PC-3 (cell line): ENCODE measurements at places on chromosomes 5 and 9. TPM values are rescaled to one million over a fixed set of nuclear protein-coding genes. Genes with fewer than 3 reads are reported as not detected.

DNA sequence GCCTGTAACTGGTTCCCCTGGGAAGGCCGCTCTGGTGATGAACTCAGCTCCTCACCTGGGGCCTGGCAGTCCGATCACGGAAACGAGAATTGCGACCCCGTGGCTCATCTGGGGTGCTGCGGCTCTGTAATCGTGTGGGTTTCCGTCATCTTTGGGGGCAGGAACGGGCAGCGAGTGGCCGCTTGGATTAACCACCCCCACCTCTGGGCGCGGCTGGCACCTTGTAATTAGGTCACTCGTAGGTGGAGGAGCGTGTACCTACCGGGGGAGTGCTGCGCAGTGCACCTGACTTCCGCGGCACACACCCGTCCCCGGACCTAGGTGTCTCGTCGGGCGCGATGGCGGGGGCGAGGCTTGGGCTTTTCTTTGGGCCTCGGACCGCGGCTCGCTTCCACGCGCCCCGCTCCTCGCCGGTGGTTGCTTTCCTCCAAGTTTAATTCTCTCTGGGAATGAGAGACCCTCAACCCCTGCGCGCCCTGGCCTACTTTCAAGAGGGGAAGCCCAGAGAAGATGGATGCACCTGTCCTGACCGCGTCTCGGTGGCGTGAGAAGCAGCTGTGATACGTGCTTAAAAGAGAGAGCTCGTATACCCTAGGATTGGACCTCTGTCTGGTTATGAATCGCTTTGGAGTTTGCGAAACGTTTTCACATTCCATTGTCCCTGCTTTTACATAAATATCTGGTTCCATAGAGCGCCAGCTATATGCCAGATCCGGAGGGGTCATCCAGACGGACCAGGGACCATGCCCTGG lies 744 bp upstream of the PPP2CA start:
- H3K4me3 ChIP-seq = peak overlapping the region; percentile 100
- 0 out of 2 replicates have a peak, but pooled peaks cover 8% of the 10 kb centered on the region for H3K36me3 ChIP-seq
- DNase-seq = no peak
- peak overlapping the region; percentile 96 for H3K27ac ChIP-seq

DNA sequence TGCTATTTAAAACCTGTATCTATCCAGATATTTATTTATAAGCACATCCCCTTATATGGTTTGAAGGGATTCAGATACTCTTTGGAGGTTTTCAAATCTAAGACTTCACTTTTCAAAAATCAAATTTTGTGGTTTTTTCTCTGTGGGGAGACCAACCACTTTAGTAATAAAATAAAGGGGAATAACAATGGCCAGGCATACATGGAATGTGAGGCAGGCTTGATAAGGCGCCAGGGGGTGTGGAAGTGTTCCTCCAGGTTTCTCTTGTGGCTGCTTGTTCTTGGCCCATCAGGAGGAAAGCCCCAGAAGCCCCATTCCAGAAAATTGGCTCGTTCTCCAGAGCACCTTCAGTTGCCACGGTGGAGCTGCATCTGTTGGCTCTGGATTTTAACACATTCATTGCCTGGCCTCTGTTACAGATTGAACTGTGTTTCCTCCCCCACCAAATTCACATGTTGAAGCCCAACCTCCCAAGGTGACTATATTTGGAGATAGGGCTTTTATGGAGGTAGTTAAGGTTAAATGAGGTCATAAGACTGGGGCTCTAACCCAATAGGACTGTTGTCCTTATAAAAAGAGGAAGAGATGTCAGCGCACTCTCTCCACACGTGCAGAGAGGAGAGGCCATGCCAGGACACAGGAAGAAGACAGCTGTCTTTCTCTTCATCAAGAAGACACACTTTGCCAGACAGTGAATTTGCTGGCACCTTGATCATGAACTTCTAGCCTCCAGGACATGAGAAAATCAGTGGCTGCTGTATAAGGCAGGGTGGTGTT lies 195.9 kb downstream of the TMEM38B start:
- no peak overlapping the region for H3K4me3 ChIP-seq
- H3K4me1 ChIP-seq = no peaks in the 10 kb centered on the region
- H3K27me3 ChIP-seq = no peaks in the 10 kb centered on the region
- no peak for DNase-seq
- H3K36me3 ChIP-seq = no peaks in the 10 kb centered on the region
- no peak overlapping the region for H3K27ac ChIP-seq

DNA sequence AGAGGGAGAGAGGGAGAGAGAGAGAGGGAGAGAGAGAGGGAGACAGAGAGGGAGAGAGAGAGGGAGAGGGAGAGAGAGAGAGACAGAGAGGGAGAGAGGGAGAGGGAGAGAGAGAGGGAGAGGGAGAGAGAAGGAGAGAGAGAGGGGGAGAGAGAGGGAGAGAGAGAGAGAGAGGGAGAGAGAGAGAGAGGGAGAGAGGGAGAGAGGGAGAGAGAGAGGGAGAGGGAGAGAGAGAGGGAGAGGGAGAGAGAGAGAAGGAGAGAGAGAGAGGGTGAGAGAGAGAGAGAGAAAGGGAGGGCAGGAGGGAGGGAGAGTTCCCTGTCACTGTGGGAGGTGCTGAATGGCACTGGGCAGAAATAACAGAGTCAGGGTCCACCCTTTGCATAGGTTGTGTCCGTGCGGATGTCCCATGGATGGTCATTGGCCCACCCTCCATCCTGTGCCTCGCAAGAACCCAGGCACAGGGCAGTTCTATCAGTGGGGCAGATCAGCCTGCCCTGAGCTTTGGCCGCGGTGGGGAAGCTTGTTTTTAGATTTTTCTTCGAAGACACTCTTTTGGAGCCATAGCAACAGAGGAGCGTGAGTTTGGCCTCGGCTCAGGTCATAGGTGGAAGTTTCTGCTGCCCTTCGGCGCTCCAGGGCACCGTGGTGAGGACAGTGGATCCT lies 30.1 kb downstream of the ADAMTSL2 start:
- H3K36me3 ChIP-seq = no peaks in the 10 kb centered on the region
- no peaks in the 10 kb centered on the region for H3K27me3 ChIP-seq
- no peak overlapping the region for H3K4me3 ChIP-seq
- no peak for DNase-seq
- no peaks in the 10 kb centered on the region for H3K4me1 ChIP-seq
- H3K27ac ChIP-seq = no peak overlapping the region

DNA sequence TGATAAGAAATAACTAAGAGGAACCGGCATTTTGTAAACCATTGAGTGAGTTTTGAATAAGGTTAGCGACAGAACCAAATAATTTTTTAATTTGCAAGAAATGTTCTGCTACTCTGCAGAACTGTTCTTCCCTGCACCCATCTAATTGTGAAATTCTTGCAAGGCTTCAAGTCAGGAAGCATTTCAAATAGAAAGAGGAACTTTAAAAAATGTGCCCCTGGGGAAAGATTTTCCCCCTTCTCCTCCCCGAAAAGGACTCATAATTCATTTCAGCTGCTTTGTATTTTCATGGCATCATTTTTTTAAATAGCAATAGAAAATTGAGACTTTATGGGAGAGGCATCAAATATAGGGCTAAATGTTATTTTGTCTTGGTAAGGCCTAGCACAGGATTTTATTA lies 180.9 kb upstream of the ANKRD55 start:
- no peak overlapping the region for H3K27ac ChIP-seq
- no peak overlapping the region for H3K4me3 ChIP-seq

DNA sequence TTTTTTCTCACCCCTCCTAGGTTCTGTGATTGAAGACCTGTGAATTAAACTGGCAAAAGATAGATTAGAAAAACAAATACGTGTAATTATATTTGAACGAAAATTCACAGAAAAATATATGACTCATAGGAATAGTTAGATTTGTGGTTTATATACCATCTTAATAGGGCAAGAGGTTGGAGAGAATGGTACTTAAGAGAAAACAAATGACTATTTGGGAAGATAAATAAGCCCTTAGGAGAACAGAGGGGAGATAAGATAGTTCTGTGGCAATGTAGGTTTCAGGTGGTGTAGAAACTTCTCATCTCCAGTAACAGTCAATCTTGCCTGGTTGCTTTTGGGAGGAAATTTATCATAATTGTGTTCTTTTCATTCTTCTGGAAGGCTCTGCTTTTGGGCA lies 122.0 kb downstream of the PRDM9 start:
- DNase-seq = peak; percentile 32
- 0 out of 2 replicates have a peak overlapping the region, but pooled peaks have one; percentile 3 for H3K27ac ChIP-seq
- no peaks in the 10 kb centered on the region for H3K36me3 ChIP-seq

GRCh38 chr5:139205586-139205985 lies 7.4 kb upstream of the SIL1 start:
- H3K4me3 ChIP-seq = no peak overlapping the region
- H3K27ac ChIP-seq = no peak overlapping the region
- H3K4me1 ChIP-seq = no peaks in the 10 kb centered on the region
- no peaks in the 10 kb centered on the region for H3K27me3 ChIP-seq
- no peak for DNase-seq

DNA sequence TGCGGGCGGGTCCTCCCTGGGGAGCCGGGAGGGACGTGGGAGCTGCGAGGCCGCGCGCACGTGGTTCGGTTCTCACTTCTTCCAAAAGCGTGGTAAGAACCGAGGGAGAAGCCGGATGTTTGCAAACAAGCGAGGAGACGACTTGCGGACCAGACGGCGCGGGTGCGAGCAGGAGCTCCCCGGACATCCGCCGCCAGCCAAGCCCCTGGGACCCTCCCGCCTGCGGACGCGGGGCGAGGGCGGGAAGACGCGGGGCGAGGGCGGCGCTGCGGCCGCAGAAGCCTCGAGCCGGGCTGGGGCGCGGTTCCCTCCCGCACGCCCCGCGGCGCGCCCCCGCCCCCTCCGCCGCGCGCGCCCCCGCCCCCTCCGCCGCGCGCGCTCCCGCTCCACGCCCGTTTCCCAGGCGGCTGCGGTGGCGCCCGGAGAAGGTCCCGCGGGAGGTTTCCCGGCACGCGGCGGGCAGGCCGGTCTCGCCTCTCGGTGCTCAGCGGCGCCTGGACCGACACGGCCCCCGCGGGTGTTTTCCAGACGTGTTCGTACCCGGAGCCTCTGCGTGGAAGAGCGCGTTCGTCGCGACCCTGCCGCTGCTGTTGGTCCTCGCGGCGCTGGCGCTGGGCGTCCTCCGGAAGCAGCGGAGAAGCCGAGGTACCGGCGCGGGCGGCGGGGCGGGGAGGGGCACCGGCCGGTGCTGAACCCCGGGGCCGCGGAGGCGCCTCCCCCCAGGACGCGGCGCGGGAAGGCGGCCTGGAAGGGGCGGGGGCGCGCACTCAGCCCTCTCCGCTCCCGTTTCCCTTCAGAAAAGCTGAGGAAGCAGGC lies 12.8 kb downstream of the BTNL9 start:
- peak overlapping the region; percentile 74 for H3K4me3 ChIP-seq
- DNase-seq = peak; percentile 21
- H3K36me3 ChIP-seq = no peaks in the 10 kb centered on the region
- peaks cover 29% of the 10 kb centered on the region for H3K27me3 ChIP-seq

GRCh38 chr5:320524-321229 lies 837 bp upstream of the AHRR start:
- DNase-seq = no peak
- peak overlapping the region; percentile 95 for H3K4me3 ChIP-seq
- 0 out of 2 replicates have a peak, but pooled peaks cover under 1% of the 10 kb centered on the region for H3K36me3 ChIP-seq
- no peaks in the 10 kb centered on the region for H3K27me3 ChIP-seq

GRCh38 chr5:109299557-109299956 lies 110.2 kb downstream of the PJA2 start:
- no peak overlapping the region for H3K27ac ChIP-seq
- no peaks in the 10 kb centered on the region for H3K4me1 ChIP-seq
- H3K4me3 ChIP-seq = no peak overlapping the region
- H3K36me3 ChIP-seq = no peaks in the 10 kb centered on the region
- DNase-seq = no peak

DNA sequence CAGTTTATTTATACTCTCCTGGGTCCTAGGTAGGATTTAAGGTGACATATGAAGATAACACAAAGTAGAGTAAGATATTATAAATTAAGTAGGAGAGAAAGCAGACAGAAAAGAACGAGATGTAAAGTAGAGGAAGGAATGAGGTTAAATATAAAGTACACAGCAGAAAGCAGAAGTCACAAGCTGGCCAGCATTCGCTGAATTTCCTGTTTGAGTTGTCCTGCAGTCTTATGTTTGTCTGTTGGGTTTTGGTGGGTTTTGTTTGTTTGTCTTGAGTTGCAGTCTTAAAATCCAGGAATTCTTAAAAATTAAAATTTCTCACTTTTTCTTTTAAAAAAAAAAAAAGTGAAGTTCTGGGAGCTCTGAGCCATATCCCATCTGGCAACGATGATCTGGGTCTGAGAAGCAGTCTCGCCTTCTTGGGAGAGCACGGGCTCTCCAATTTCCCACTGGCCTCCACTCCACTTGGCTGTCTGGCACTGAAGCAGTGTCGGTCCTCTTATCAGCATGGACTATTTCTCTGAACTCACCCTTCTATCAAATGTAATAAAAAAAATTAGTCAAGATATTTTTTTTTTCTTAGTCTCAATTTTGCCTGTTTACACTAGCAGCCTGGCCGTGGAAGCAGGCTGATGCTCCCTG lies 2.0 kb downstream of the S100Z start:
- no peaks in the 10 kb centered on the region for H3K27me3 ChIP-seq
- H3K27ac ChIP-seq = no peak overlapping the region
- no peak overlapping the region for H3K4me3 ChIP-seq
- no peak for DNase-seq
- no peaks in the 10 kb centered on the region for H3K4me1 ChIP-seq

- peak overlapping the region; percentile 93 for H3K27ac ChIP-seq
- no peaks in the 10 kb centered on the region for H3K27me3 ChIP-seq
Measured at GRCh38 chr5:89282554-89283510, 399.8 kb upstream of the MEF2C start.

GRCh38 chr5:3778000-3778550 lies 182.4 kb downstream of the IRX1 start:
- no peak overlapping the region for H3K4me3 ChIP-seq
- no peaks in the 10 kb centered on the region for H3K4me1 ChIP-seq
- no peaks in the 10 kb centered on the region for H3K36me3 ChIP-seq
- no peaks in the 10 kb centered on the region for H3K27me3 ChIP-seq
- no peak for DNase-seq
- no peak overlapping the region for H3K27ac ChIP-seq

DNA sequence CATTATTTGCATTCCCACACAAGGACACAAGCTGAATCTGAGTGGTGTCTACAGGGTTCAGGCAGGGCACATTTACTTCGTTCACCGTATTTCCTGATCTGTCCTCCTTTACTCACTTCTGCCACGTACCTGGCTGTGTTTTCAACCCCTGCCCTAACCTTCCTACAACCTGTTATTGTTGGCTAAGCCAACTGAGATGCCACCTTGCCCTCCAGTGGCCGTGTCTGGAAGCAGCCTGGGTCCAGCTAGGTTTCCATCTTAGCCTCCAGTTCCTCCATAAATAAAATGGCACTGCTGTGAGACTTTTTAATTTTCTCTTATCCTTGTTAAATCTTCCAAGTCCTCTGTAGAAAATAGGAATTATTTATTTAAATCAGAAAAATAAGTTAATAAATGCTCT lies 64.8 kb downstream of the ATP10B start:
- H3K27ac ChIP-seq = no peak overlapping the region
- H3K4me3 ChIP-seq = no peak overlapping the region
- no peaks in the 10 kb centered on the region for H3K36me3 ChIP-seq
- no peaks in the 10 kb centered on the region for H3K27me3 ChIP-seq
- peak; percentile 20 for DNase-seq

ECM2 gene
- 0.29 TPM in 1 of 2 replicates, not detected in the other for total RNA-seq

PLPP1 gene
- total RNA-seq = 16.2 and 21.1 TPM in 2 replicates

MZB1 gene
- total RNA-seq = 0.22 and 1.0 TPM in 2 replicates

PCDHGB2 gene
- total RNA-seq = 1.4 and 2.2 TPM in 2 replicates

TOPORS gene
- 11.2 and 11.4 TPM in 2 replicates for total RNA-seq

FOXD4L4 gene
- total RNA-seq = not detected in 2 replicates

SCGB3A2 gene
- 0.51 TPM in 1 of 2 replicates, not detected in the other for total RNA-seq

GABRB2 gene
- total RNA-seq = not detected in 2 replicates
